ENCODE measurements at places on chromosomes 1 and 21.

DNA sequence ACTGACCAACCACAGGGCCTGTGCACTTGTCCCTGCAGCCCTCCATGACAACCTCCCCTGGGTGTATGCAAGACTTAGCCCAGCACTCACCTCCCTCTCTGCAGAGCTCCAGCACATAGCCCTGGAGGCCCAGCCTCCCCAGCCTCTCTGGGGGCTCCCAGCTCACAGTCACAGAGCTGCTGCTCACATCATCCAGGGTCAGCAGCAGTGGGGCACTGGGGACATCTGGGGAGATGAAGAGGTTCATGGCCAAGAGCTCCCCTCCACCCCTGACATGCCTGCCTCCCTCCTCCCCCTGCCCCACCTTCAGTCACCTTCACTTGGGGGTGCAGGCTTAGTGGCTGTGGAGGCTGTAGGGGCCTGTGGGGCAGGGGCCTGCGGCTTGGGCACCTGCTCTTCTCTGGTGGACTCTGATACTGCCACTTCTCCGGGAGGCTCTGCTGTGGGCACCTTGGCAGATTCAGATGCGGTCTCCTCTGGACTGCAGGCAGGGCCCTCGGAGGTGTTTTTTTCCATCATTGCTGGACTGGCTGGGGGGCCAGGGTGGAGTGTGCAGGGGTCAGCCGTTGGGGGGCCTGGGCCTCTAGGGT, at the start of gene MYBPH:
Gene MYBPH, minus strand, starts transcription at position 590 of the 590 bp plus-strand sequence. Its CDS starts 71 bp downstream, at position 519.
- no peak for DNase-seq

- DNase-seq, result no peak
These were observed 15.8 kb upstream of the ETV3L start for GRCh38 chr1:157115429-157115838.

DNA sequence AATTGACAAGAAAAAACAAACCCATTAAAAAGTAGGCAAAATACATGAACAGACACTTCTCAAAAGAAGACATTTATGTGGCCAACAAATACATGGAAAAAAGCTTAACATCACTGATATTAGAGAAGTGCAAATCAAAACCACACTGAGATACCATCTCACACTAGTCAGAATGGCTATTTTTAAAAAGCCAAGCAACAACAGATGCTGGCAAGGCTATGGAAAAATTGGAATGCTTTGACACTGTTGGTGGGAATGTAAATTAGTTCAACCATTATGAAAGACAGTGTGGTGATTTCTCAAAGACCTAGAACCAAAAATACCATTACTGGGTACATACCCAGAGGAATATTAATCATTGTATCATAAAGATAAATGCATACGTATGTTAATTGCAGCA, 641.1 kb upstream of the B3GALT2 start:
- no peak for DNase-seq

GRCh38 chr1:8825985-8826481, 8.6 kb upstream of the RERE start:
- no peak for DNase-seq

- no peak for DNase-seq
These were observed 597.6 kb downstream of the MATN1 start for GRCh38 chr1:30125821-30126170.

DNA sequence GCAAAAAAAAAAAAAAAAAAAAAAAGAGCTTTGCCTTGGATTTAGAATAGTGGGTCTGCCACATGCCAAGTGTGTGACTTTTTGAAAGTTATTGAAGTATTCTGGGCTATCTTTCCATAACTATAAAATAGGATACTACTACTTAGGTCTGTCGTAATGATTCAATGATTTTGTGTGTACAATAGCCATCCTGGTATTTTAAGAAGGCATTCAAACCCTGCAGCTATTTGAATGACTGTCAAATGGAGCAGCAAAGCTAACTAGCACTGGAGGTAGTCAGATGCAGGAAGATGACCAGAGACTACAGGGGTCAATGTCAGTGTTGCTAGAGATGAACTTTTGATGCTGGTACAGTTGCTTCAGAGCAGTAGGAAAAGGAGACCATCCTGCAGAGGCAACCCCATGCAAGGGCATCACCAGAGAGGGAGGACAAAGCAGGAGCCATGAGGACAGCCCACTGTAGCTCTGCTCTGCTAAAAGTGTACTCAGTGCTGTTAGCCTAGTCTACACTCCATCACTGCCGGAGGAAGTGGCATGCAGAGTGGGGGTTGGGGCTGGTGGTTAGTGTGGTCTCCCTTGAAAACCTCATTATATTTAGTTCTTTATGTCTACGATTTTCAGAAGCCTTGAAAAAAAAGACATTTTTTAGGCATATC, 29.0 kb downstream of the DUSP10 start:
- DNase-seq, result no peak

GRCh38 chr21:41877901-41878830, 978 bp downstream of the PRDM15 start:
- no peak for DNase-seq

GRCh38 chr1:84969489-84970250, 27.2 kb downstream of the MCOLN2 start:
- no peak for DNase-seq

GRCh38 chr1:227281371-227281770, 36.9 kb downstream of the CDC42BPA start:
- no peak for DNase-seq

Data from GM12891 (cell line).